ENCODE measurements at places on chromosomes 6 and 20.

GRCh38 chr6:112571488-112572270 is 224.5 kb downstream of the RFPL4B start:
- no peak for DNase-seq

DNA sequence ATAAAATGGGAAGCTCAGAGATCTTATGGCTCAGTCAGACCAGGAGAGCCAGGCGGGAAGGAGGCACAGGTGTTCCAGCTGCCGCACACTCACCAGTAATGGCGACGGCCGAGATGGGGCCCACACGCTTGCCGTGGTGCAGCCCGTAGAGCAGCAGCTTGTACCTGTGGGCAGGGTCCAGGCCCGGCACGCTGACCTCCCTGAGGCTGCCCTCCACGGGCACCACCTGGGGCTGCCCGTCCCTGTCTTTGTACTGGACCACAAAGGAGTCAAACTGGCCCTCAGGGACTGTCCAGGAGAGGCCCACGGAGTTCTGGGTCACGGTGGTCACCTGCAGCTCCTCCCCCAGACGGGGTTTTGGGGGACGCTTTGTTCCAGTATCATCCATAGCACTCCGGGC is 31.2 kb downstream of the CYP21A2 start:
- no peak for DNase-seq

DNA sequence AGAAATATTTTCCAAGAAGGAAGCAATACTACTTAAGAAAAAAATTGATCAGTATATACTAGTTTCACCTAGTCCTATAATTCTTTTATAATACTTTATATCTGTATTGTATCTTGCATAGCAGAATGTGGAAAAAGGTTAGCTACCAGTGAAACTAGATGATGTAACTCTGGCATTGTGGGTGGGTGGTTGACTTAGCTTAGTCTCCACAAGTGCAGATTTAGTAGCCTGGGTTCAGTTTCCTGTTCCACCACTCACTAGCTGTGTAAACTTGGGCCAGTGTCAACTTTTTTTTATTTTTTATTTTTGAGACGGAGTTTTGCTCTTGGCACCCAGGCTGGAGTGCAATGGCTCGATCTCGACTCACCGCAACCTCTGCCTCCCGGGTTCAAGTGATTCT is 2.0 kb downstream of the MUC21 start:
- DNase-seq: no peak

- DNase-seq: no peak
Observed at GRCh38 chr6:166692723-166693302, 65.8 kb upstream of the RPS6KA2 start.

DNA sequence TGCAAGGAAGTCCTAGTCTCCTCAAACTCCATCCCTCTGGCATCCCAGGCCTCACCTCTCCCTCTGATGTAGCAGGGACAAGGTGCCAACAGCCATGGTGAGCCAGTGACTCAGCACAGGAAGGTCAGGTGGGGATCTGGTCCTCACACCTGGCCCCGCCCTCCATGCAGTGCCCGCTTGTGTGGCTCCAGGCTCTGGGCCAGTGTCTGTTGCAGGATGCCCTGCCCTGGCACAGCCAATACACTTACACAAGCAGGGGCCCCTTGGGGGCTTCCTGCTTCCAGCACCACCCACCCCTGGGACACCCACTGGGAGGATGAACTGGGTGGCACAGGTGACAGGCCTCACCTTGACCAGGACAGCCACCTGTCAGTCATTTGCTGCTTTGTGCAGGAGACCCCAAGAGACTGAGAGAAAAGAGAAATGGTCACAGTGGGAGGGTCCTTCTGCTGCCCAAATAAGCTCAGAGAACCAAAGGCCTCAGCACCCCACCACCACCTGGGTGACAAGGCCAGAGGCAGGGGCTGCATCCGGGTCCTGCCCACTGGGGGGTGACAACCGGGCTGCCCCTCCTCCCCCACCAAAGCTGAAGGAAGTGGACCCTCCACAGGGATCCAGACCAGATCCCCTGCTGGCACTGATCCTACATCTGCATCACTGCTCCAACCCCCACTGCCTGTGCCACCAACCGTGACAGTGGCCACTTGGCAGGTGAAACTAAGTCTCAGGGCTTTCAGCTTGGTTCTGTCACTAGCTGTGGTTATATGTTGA is 658.8 kb upstream of the DEFB115 start:
- no peak for DNase-seq

DNA sequence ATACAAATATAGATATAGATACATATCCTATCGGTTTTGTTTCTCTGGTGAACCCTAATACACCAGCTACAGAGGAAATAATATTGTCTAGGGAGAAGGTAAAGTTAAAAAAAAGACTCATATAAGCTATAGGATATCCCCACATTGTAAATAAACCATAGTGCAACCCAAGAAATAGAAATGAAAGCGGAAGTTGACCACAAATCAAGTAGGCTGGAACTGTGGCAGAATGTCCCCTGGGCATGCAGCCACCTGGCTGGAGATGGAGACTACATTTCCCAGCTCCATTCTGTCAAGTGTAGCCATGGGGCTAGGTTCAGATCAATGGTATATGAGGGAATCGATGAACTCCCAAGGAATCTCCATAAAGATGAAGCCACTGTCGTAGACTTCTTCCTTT is 70.1 kb upstream of the RPS6KA2 start:
- no peak for DNase-seq

DNA sequence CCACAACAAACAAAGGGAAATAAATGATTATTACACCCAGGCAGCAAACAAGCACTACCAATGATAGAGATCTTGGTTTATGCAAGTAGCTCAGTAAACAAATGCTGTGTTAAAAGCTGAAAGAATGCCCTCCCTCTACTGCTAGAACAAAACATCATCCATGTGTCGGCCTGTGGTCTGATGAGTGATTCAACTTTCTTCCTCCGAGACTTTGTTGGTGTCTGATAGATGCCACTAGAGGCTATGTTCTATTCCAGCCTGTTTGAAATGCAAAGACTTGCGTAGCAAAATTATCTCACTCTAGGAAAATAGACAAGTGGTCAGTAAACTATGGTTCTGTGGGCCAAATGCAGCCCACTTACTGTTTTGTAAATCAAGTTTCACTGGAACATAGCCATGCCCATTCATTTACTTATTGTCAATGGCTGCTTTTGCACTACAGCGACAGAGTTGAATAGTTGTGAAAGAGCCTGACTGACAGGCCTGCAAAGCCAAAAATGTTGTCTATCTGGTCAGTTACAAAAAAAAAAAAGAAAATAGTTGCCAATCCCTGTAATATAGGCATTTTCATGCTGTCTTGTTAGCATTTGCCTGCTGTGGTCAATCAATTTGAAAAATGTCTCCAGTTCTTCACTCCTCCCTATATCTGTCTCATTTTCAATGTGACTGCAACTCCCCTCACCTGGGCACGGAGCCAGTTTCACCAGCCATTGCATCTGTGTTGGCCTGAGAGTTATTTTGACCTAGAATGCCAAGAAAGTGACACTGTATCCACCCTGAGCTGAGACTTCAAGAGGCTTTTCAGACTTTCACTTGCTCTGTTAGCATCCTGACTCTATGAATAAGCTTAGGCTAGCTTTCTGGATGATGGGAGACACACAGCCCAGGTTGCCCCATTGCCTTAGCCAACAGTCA is 544.6 kb upstream of the BTBD3 start:
- DNase-seq: no peak

- no peak for DNase-seq
Observed at GRCh38 chr20:54163402-54163801, 10.4 kb downstream of the CYP24A1 start.

- DNase-seq: no peak
Observed at GRCh38 chr6:155670655-155671054, 215.0 kb upstream of the NOX3 start.

DNA sequence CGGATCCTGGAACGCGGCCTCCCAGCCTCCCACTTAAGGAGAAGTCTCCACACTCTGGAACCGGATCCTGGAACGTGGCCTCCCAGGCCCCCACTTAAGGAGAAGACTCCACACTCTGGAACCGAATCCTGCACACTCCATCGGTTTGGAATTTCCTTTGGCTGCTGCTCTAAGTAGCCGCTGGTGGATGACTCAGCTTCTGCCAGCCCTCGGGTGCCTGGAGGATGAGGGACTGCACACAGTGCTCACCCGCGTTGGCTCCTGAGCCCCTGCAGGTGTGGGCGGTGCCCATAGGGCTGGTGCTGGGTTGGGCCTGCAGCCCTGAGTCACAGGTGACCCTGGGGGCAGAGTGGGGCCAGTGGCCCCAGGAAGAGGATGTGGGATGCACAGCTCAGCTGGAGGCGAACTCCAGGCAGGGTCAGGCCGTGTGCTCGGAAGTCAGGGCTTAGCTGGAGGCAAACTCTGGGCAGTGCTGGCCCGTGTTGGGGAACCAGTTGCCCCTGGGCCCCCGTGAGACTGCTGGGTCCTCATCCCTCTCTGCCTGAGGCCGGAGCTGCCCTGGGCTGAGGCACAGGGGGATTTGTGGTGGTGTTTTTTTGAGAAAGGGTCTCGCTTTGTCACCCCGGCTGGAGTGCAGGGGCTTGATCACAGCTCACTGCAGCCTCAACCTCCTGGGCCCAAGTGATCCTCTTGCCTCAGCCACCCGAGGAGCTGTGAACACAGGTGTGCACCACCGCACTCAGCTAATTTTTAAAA is 13.9 kb upstream of the TNFRSF6B start:
- peak; percentile 29 for DNase-seq

GRCh38 chr6:122790423-122791309 is 1.6 kb downstream of the SMPDL3A start:
- no peak for DNase-seq

- no peak for DNase-seq
Observed at GRCh38 chr6:109325400-109325801, 56.9 kb downstream of the CD164 start.

DNA sequence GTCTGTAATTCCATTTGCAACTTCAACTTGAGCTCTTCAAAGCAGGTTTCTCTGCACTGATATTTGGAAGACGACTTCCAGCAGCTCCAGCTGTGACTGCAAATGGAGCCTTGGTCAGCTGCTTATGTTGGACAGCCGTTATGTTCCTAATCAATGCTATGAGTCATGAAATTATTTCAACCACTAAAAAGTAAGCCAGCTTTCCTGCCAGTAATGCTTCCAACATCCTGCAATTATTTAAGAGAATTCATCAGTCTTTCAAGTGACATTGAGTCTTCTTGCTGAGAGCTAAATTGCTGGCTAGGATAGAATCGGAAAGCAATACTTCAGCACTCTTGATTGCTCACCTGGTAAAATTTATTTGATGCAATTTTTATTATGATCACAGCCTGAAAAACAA is 375.7 kb downstream of the MMUT start:
- no peak for DNase-seq

- DNase-seq: no peak
Observed at GRCh38 chr6:33661106-33661838, 40.1 kb downstream of the ITPR3 start.

DNA sequence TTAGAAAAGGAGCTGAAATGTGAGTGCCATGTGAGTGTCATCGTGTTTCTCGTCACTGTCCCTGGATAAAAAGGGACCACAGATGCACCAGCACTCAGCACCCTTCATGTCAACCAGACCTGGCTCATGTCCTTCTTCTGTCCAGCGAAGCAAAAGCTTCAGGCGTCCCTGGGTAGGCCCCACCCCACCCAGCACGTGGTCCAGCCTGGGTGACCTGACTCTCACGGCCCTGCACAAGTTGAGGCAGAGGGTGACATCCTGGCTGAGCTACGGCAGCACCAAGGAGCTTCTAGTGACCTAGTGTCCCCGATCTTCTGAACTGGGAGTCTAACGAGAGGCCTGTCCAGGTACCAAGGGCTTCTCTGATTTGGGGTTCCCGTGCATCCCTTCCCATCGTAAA is 37.8 kb downstream of the PSMG4 start:
- no peak for DNase-seq

DNA sequence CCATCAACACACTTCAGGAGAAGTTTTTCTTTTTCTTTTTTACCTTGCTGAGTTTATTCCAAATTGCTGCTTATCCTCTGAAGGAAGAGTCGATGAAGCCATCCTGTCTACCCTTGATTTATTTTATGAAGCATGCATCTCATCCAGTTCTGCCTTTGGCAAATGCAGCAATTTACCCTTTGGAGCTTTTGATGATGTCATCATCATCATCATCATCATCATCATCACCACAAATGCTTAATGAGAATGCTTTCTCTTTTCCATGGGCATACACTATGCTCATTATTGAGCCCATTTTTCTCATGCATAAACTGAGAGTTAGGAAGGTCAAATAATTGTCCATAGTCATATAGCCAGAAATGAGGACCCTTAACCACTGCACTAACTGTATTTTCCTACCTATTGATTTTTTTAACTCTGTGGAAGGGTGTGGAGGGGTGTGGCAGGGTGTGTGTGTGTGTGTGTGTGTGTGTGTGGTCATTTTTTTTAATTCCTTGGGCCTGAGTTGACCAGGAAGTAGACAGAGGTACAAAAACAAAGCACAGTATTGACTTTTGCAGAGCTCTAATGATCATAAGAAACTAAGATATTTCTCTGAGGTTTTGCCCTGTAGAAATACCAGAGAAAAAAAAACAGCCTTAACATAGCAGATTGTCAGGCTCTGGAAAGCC is 82.8 kb downstream of the COL9A1 start:
- no peak for DNase-seq

GRCh38 chr6:138655828-138656227 is 117.7 kb upstream of the CCDC28A start:
- no peak for DNase-seq

GRCh38 chr6:154488802-154489437 is 21.6 kb downstream of the CNKSR3 start:
- no peak for DNase-seq

- no peak for DNase-seq
Observed at GRCh38 chr20:20353576-20353975, 14.3 kb upstream of the INSM1 start.

DNA sequence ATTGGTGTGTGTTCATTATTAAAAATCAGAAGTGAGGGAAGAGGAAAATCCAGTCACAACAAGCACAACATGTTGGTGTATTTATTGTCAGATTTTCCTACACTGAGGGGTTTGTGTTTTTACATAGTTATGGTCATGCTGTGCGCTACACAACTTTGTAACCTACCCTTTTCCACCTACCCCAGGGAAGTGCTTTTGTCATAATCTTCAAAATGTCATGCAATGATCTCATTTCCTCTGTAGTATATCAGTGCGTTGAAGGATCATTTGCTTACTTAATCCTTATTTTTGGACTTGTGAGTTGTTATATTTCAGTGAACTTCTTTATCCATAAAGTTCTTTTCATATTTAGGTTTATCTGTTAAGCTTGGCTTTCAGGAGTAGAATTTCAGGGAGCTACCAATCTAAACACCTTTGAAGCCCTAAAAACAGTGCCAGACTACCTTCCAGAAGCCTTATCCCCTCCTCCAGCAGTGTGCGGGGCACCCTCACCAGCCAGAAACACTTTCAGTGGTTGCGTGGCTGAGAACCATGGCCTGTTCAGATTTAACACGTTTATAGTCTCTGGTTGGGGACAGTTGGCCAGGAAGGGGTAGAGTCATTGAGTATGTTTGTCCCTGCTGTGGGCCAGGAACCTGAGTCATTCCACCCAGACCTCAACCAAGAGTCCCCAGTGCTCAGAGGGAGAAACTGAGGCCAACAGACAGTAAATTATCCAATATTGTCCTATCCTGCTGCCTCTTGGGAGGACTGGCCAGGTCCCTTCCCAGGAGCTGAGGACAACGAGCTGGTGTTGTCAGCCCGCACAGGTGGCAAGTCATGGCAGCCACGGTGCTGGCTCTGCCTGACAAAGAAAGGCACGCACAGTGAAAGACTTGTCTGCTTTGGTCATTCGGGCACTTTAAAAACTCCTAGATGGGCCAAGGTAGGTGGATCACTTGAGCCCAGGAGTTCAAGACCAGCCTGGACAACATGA is 40.3 kb downstream of the STK35 start:
- no peak for DNase-seq

GRCh38 chr6:30841644-30842504 is 42.4 kb upstream of the DDR1 start:
- DNase-seq: no peak

GRCh38 chr6:11947063-11947462 is 65.0 kb upstream of the HIVEP1 start:
- no peak for DNase-seq

Data from stimulated activated CD8-positive, alpha-beta memory T cell treated with anti-CD3 and anti-CD28 coated beads, Interleukin-4, amount 100 ng/mL, for 48 hours (primary cell).